ENCODE measurements at places on chromosomes 5 and 9. TPM values are rescaled to one million over a fixed set of nuclear protein-coding genes. Genes with fewer than 3 reads are reported as not detected.

INSL4 gene
- total RNA-seq = not detected

GZMA gene
- total RNA-seq = not detected

SPATA31D4 gene
- total RNA-seq = not detected

BTNL9 gene
- 0.32 TPM for total RNA-seq

ACOT12 gene
- total RNA-seq = not detected

OR1J2 gene
- not detected for total RNA-seq

SPATA31E1 gene
- not detected for total RNA-seq

PKD2L2 gene
- not detected for total RNA-seq

MARVELD2 gene
- 4.0 TPM for total RNA-seq

PDE6A gene
- not detected for total RNA-seq

UBE2D2 gene
- 66.3 TPM for total RNA-seq

GFI1B gene
- not detected for total RNA-seq

TMEM38B gene
- total RNA-seq = 6.5 TPM

GABRG2 gene
- not detected for total RNA-seq

MARCHF3 gene
- 54.2 TPM for total RNA-seq

HRCT1 gene
- 0.76 TPM for total RNA-seq

DND1 gene
- total RNA-seq = not detected

MARCHF11 gene
- not detected for total RNA-seq

PWWP2A gene
- 19.8 TPM for total RNA-seq

SPATA6L gene
- 0.61 TPM for total RNA-seq

CLIC3 gene
- total RNA-seq = not detected

C1QTNF3 gene
- 0.65 TPM for total RNA-seq

CTSV gene
- 1.6 TPM for total RNA-seq

AIF1L gene
- 16.4 TPM for total RNA-seq

SPINK6 gene
- total RNA-seq = not detected

MGAT4B gene
- total RNA-seq = 129 TPM

DIRAS2 gene
- not detected for total RNA-seq

FAM221B gene
- total RNA-seq = not detected

FAXDC2 gene
- 4.1 TPM for total RNA-seq

CORO2A gene
- total RNA-seq = 0.32 TPM

ZFP37 gene
- total RNA-seq = 0.97 TPM

C9orf152 gene
- not detected for total RNA-seq

LCN15 gene
- total RNA-seq = not detected

CMYA5 gene
- total RNA-seq = not detected

LRRC8A gene
- 85.0 TPM for total RNA-seq

MLANA gene
- not detected for total RNA-seq

BDP1 gene
- total RNA-seq = 27.7 TPM

KIAA1191 gene
- total RNA-seq = 83.8 TPM

REEP5 gene
- total RNA-seq = 44.5 TPM

RASGRF2 gene
- 15.3 TPM for total RNA-seq

CYSRT1 gene
- total RNA-seq = not detected

PRR16 gene
- 0.32 TPM for total RNA-seq

FBXL7 gene
- 4.0 TPM for total RNA-seq

TLE1 gene
- 31.6 TPM for total RNA-seq

MRPL36 gene
- 61.7 TPM for total RNA-seq

CDH18 gene
- 0.61 TPM for total RNA-seq

PPP2R2B gene
- under 0.01 TPM for total RNA-seq

LHFPL2 gene
- 49.2 TPM for total RNA-seq

IL13 gene
- total RNA-seq = not detected

SHOC1 gene
- not detected for total RNA-seq

OSMR gene
- 21.4 TPM for total RNA-seq

MAMDC2 gene
- 6.5 TPM for total RNA-seq

SLCO6A1 gene
- not detected for total RNA-seq
